ENCODE measurements at places on chromosomes 1 and 21.

DNA sequence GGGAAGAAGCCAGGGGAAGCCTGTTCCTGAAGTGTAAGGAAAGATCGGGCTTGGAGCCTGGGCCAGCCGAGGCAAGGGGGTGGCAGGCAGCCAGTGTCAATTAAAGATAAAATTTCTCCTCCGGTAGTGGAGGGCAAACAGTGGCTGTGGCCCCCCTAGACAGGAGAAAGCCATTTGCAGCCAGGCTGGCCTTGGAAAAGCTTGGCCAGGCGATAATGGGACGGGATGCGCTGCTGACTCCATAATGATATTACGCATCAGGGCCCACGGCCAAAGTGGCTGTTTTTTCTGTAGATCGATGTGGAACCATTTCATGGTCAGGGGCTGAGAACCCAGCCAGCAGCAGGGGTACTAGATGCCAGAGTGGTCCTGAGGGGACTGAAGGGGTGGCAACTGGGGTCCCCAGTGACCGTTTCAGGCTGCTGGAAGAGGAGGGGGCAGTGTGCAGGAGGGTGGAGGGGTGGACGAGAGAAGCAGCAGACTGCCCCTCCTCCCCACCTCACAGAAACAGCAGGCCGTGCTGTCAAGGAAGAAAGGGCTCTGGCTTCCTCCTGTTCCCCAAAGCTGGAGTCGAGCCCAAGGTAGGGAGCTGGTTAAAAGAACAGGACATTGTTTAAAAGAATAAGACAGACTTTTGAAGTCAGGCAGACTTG, 25.2 kb downstream of the KCNC4 start:
- DNase-seq: no peak

DNA sequence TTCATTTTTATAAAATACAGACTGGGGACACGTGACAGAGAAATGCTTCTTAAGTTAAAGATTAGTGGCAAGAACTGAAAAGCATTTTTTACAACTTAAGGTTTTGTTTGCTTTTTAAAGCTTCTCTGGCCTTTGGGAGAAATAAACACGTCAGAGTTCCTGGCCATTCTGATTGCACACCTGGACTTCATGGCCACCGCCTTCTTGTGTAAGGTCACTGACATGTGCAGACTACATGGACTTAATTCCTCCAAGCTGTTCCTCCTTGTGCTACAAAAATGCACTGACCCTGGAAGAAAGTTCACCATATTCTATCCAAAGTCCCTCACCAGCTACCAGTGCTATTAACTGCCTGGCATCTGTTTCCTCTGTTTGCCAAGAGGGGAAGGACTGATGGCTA, 56.1 kb downstream of the GADD45A start:
- DNase-seq: no peak

DNA sequence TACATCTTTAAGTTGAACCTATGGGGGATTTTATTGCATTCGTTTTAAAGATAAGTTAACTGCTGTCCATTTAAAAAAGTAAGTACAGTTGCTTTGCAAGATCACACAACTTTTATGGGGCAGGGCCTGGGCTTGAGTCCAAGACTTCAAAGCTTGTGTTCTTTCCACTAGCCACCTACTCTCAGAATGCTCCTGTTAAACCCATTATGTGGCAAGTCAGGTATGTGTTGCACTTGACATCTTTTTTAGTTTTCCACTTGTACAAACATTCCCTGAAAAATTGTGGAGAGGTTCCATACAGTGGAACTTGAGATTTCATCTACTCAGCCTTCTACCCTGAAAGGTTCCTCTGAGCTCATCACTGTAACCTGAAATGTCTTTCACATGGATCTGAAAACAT, 235.5 kb upstream of the SGIP1 start:
- no peak for DNase-seq

DNA sequence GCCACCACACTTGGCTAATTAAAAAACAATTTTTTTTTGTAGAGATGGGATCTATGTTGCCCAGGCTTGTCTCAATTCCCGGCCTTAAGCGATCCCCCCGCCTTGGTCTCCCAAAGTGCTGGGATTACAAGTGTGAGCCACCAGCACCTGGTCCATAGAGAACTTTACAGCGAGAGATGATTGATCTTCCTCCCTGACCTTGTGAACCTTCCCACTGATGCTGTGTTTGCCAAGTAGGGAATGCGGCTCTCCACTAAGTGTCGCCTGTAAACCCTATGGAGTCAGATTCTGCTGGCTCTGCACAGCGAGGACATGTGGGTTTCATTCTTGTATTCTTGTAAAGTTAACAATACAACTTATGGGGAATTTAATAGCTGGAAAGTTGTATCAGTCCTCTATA, 81.3 kb upstream of the LYST start:
- no peak for DNase-seq

Data from stimulated activated CD8-positive, alpha-beta memory T cell treated with anti-CD3 and anti-CD28 coated beads, Interleukin-2, amount 100 ng/mL, for 1 hour (primary cell).